ENCODE measurements at places on chromosomes 3 and 15.

GRCh38 chr3:134567605-134568004 is 81.7 kb downstream of the CEP63 start:
- no peak for DNase-seq

- peak; percentile 78 for DNase-seq
These were observed 55.3 kb downstream of the SLC28A2 start for GRCh38 chr15:45307230-45307924.

GRCh38 chr15:27768732-27769475 is 330.2 kb downstream of the OCA2 start:
- no peak for DNase-seq

DNA sequence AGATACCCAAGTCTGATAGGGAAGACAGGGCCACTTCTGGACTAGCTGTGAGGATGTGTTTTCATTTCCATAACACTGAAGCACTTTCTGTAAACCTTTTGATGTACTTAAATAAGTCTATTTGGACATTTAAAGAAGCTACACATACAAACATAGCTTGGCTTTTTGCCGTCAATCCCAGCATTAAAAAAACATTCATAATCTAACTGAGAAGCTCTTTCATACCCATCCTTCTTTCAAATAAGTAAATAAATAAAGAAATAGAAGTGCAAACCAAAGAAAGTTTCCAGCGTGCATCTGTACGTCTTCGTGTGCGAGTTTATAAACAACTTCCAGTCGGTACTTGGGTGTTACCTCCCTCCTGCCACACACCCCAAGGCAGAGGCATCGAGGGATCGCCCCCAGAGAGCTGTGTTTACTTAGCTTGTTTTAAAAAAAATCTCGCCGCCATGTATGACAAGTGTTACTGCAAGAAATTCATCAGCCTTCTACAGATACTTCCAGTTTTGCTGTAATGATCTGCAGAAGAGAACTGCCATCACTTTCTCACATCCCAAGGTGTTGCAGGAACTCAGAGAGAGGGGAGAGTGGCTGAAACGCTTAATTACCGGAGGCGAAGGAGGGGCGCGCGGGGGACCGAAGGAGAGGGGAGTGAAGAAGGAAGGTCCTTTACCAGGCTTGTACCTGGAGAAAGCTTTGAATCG is 9.0 kb upstream of the MEIS2 start:
- DNase-seq = no peak

DNA sequence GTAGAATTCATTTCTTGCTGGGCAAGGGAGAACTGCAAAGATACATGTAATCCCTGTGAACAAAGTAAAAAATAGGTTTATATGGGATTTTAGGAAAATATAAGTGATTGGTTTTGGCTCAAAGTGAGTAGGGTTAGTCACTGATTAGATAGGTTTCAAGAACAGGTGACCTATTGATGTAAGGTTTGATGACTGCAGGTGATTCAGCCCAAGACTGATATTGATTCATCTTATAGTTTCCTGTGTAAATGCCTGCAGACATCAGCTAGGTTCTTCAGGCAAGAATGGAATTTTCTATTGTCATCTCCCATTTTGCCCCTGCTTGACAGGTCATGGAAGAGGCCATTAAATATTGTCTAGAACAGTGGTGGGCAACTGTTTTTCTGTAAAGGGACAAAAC is 23.9 kb upstream of the ARID3B start:
- no peak for DNase-seq

DNA sequence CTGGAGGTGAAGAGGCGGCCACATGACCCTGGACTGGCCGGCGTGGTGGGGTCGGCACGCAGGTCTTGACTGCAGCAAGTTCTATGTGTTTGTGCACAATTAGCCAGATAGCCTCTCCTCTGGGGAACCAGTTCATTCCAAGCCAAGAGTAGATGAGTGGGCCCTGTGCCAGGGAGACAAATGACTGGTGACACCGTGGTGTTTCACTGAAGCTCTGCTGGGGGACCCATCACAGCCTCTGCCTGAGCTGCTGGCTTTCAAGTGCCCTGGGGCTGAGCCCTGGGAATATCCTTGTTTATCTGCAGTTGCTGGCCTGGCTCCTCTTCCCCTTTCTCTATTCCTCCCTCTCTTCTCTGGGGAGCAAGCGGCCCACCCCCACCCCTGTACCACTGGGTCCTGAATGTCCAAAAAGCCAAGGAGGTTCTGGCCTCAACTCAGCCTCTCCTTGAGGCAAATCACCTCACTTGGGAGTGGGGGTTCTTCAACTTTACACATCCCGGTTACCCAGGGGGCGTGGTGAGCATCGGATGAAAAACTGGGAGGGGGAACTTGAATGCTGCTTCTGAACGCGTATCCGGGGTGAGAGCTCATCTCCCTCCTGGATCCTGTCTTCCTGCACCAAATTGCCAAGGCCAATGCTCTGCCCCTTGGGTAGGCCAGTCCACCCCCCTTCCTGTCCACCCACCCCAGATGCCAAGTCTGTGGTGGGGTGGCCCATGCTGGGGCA is 199.6 kb upstream of the LYSMD4 start:
- no peak for DNase-seq

DNA sequence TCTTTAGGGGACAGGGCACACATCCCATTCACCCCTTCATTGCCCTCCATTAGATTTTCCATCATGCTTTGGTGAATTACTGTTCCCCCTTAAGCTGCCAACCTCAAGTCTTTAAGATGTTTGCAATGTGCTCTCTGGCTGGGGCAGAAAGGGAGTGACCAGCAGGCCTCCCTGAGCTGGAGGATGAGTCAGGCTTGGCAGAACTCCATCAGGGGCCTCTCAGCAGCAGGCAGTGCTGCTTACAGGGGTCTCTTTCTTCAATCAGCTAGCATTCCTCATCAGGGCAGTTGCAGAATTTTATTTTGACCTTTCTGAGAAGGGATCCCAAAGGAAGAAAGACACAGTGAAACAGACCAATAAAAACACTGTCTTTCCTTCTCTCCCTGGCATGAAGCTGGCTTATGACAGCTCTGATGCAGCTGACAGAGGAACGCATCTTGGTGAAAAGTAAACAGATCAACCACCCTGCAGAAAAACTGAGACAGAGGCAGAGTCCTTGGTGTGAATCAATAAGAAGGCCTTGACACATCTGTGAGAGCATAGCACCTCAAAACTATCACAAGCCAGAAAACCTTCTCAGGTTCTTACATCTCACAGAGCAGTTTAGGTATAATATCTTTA is 88.7 kb upstream of the MRPL3 start:
- no peak for DNase-seq

- no peak for DNase-seq
These were observed 35.9 kb upstream of the CHMP2B start for GRCh38 chr3:87191175-87191574.

DNA sequence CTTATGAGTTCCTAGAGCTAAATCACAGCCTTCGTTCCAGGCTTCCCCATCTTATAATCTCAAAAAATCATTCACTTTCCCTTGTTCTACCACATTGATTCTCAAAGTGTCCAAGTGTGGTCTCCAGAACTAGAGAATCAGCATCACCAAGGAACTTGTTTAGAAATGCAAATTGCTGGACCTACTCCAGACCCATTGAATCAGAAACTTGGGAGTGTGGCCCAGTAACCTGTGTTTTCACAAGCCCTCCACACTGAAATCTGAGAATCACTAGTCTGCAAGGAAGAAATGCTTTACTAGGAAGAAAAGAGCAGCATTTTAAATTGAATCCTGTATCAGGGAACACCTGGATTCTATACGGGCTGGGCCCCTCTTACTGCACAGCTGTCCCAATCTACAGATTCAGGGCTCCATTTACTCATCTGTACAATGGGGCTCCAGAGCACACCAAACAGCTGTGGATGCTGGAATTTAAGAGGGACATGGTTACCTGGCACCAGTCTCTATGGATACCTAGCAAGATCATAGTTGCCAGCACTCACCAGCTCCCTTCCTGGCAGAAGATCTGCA is 3.9 kb downstream of the MEGF11 start:
- DNase-seq = no peak

DNA sequence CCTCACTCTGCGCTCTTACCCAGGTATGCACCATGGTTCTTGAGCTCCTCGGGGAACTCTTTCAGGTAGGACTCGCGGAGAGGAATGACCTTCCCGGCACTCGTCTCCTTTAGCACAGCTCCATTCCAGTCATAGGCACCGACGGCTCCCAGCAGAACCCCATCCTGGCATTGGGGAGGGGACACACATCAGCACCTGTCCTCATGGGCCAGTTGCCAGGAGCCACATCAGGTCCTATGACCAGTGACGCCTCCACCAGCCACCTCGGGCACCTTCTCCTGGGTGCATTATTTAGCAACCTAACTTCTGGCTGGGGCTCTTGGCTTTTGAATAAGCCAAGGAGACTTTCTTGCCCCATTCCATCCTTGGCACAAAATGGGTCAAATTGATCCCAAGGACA is 61.9 kb downstream of the FEM1B start:
- DNase-seq = no peak

DNA sequence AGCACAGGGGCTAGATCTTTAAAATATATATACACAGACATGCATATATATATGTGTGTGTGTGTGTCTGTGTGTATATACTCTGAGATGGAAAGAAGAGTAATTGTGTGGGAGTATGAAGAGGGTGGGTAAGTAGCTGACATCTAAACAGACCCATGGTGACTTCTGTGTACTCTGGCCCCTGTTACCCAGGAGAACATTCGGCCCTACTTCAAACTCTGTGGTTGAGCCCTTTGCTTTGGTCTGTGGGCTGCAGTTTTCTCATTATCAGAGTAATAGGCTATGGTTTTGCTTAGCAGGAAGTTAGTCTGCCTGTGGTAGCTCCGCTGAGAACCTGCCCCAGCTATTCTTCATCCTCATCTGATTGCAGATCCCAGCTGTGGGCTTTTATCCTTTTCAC is 141.4 kb downstream of the RBPMS2 start:
- no peak for DNase-seq

Measured in COLO829 (cell line).